ENCODE measurements at places on chromosomes 7 and 10.

DNA sequence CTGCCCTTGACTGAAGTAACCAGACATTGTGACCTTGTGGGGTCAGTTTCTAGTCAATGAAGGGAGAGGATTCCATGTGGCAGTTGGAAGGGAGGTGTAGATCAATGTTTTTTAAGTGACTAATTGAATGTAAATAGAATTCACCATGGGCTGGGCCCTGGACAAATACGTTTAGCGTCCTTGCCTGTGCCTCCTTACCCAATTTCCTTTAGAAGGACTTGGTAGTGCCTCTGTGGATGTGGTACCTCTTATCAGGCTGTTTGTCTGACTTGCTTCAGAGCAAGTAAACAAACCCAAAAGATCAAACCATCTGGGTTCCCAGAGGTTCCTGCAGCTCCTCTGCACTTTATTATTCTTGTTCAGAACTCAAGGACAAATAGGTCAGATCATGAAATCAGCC, 4.3 kb upstream of the KAT6B start:
- DNase-seq, result peak; percentile 98
- H3K27ac ChIP-seq, result peak overlapping the region; percentile 75
- H3K27me3 ChIP-seq, result no peaks in the 10 kb centered on the region

DNA sequence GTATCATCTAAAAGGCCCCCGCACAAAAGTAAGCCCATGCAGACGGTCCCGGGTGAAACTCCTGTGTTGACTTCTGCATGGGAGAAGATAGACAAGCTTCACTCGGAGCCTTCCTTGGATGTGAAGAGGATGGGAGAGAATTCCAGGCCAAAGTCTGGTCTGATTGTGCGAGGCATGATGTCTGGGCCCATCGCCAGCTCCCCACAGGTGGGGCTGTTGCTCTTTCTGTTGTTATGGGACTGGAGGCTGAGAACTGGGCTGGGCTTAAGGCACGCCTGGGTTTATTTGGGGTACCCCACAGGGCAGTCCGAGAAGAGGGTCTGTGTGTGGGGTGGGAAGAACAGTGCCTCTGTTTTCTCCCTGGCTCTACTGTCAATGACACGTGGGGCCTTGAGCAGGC, 14.6 kb downstream of the MINDY4 start:
- H3K27ac ChIP-seq, result no peak overlapping the region
- DNase-seq, result no peak
- H3K27me3 ChIP-seq, result no peaks in the 10 kb centered on the region
- H3K36me3 ChIP-seq, result no peaks in the 10 kb centered on the region

GRCh38 chr7:152383341-152384234, 52.2 kb downstream of the KMT2C start:
- 0 out of 2 replicates have a peak, but pooled peaks cover 5% of the 10 kb centered on the region for H3K4me1 ChIP-seq
- no peak overlapping the region for H3K4me3 ChIP-seq
- H3K27me3 ChIP-seq, result no peaks in the 10 kb centered on the region
- no peak for DNase-seq
- no peaks in the 10 kb centered on the region for H3K36me3 ChIP-seq

DNA sequence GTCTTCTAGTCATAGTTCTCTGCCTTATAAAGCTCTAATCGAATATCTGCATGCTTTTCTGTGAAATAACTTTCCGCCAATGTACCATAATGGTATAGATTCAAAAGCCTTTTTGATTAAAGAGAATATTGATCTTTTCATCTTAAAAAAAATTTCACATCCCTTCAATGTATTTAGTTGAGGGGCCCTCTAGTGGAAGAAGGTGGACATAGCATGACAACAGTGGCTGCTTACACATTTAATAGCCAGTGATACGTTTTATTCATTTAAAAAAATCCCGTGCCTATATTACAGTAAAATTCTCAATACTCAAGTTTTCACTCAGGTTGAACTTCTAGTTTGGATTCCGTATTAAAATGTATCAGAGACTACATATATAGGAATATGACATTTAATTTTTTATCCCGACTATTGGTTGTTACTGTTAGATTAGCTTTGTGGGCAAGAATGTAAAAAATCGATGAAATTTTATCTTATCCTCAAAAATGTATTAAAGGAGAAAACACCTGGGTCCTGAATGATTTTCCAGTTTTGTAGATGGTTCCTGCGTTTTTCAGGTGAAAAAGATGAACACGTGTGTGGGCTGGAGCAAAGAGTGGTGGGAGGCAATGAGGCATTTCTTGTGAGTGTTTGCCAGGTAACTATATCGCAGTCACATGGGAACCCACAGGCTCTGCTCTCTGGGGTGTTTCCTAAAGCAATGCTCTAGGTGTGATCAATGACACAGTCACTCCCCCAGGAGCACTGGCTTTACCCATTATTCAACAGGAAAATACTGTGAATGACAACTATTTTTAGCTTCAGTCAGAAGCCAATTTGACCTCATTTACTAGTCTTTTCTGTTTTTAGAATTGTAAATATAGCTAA, 24.1 kb upstream of the PNLIP start:
- peaks cover 25% of the 10 kb centered on the region for H3K27me3 ChIP-seq
- H3K4me1 ChIP-seq, result no peaks in the 10 kb centered on the region
- H3K36me3 ChIP-seq, result no peaks in the 10 kb centered on the region
- no peak overlapping the region for H3K27ac ChIP-seq
- no peak overlapping the region for H3K4me3 ChIP-seq

DNA sequence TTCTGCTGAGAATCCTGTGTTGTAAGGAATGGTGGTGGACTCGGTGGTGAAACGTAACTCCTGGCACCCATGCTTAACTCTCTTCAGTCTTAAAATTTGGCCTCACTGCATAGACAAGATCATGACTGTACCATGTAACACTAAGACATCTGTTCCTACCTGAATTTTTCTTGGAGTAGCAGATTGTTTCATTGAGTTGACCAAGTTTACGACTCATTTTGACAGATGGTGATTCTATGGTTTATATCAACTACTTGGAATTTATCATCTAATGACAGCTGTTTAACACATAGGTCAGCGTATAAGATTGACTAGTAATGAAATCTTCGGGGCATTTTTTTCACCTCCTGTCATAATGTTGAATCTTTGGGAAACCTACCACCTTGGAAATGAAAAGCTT, 184.2 kb downstream of the CELF2 start:
- no peak overlapping the region for H3K4me3 ChIP-seq
- H3K36me3 ChIP-seq, result no peaks in the 10 kb centered on the region
- no peaks in the 10 kb centered on the region for H3K4me1 ChIP-seq
- H3K27ac ChIP-seq, result no peak overlapping the region
- H3K27me3 ChIP-seq, result peaks cover 8% of the 10 kb centered on the region
- no peak for DNase-seq

DNA sequence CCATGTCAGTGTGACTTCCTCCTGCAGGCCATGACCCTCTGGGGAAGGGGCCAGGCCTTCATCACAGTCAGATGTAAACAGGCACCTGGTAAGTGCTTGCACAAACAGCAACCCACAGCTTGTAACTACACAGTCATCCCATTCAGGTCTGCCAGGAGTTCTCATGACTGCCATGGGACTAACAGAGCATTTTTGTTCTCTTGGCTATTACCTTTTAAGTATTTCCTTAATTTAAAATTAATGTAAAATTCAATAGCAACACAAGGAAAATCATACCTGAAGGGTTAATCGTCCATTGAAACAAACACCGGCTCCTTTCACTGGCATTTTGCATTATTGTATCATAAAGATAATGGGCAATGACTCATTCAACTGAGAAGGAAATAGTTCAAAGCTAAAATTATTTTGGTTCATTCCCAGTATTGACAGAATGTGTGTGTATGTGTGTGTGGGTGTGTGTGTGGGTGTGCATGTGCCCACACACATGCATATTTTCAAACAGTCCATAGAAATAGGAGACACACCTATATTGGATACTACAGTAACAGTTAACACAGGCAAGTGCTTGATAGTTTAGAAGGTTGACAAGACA, 307.9 kb downstream of the WDR11 start:
- H3K36me3 ChIP-seq, result no peaks in the 10 kb centered on the region
- peaks cover 6% of the 10 kb centered on the region for H3K27me3 ChIP-seq
- DNase-seq, result peak; percentile 44
- peak overlapping the region; percentile 58 for H3K27ac ChIP-seq

- no peaks in the 10 kb centered on the region for H3K36me3 ChIP-seq
- DNase-seq, result no peak
- H3K4me3 ChIP-seq, result no peak overlapping the region
- H3K4me1 ChIP-seq, result no peaks in the 10 kb centered on the region
Observed at GRCh38 chr7:157926521-157927150, 589.8 kb downstream of the DNAJB6 start.

DNA sequence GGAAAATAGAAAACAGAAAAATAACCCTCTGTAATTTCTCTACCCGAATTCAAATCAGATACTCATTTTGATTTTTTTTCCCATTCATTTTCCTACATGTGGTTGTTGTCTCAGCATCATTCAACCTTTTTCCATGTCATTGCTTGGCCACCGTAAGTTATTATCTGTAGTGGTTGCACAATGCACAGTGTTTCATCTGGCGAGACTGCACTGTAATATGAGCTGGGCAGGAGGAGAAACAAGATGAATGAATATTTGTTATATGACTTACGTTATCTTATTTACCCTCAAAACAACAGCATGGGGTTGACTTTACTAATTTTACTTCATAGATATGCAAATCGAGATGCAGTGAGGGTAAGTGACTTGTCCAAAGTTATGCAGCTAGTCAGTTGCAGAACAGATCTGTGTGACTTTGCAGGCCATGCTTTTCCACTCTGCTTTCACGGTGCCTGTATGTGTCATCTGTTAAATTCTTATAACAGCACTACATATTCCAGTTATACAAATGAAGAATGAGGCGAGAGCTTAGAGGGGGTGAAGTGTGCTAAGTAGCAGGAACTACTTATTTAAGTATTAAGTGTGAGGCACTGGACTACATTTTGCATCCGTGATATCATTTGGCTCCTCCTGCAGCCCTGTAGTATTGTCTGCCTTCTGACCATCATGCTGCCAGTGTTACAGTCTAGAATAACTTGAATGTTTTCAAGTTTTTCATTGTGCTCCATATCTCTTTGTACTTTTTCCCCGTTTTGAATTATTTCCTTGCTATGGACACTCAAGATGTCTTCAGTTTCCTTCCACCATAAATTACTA, 56.7 kb downstream of the ZMYND11 start:
- peaks cover 11% of the 10 kb centered on the region for H3K4me1 ChIP-seq
- H3K4me3 ChIP-seq, result no peak overlapping the region
- H3K36me3 ChIP-seq, result no peaks in the 10 kb centered on the region
- no peak overlapping the region for H3K27ac ChIP-seq
- no peaks in the 10 kb centered on the region for H3K27me3 ChIP-seq
- peak; percentile 7 for DNase-seq

DNA sequence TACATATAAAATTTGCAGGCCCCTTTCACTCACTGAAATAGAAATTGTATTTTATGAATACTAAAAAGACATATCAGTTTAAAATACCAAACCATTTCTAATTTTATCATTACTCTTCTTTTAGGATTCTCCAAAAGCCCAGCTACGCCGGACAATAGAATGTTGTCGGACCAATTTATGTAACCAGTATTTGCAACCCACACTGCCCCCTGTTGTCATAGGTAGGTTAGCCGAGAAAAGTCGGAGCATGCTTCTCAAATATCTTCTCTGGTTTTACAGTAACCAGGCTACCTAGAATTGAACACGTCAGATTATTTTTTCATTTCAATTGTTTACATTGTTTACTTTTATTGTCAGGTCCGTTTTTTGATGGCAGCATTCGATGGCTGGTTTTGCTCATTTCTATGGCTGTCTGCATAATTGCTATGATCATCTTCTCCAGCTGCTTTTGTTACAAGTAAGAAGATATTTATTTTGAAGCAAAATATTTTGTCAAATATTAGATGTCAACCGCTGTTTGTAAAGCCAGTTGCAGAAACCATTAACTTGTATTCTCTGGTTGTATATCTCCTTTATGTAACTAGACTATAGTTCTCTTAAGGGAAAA, 57.6 kb downstream of the MMRN2 start:
- H3K36me3 ChIP-seq, result peaks cover 4% of the 10 kb centered on the region
- H3K27ac ChIP-seq, result no peak overlapping the region
- no peak overlapping the region for H3K4me3 ChIP-seq
- H3K27me3 ChIP-seq, result no peaks in the 10 kb centered on the region
- H3K4me1 ChIP-seq, result no peaks in the 10 kb centered on the region
- DNase-seq, result peak; percentile 67

All from PC-3 (cell line).